ENCODE measurements at places on chromosomes 3 and 15. TPM values are rescaled to one million over a fixed set of nuclear protein-coding genes. Genes with fewer than 3 reads are reported as not detected.

The CCR8 gene
- not detected for total RNA-seq

The CHRFAM7A gene
- total RNA-seq: 4.4 TPM

The CSPG5 gene
- total RNA-seq: 0.89 TPM

The CADM2 gene
- 0.05 TPM for total RNA-seq

The CCDC13 gene
- total RNA-seq: 0.26 TPM

The SCG3 gene
- total RNA-seq: not detected

The DHFR2 gene
- total RNA-seq: 3.2 TPM

The RPP25 gene
- 28.2 TPM for total RNA-seq

The ANKRD63 gene
- 0.40 TPM for total RNA-seq

The ZCWPW2 gene
- not detected for total RNA-seq

The SLC51B gene
- 13.6 TPM for total RNA-seq

The KIF9 gene
- total RNA-seq: 18.2 TPM

The NMD3 gene
- total RNA-seq: 47.9 TPM

The ITGA11 gene
- total RNA-seq: 4.3 TPM

The TMEM207 gene
- not detected for total RNA-seq

The MESP1 gene
- 7.2 TPM for total RNA-seq

The CLDN16 gene
- 0.16 TPM for total RNA-seq

The ADAMTS17 gene
- 0.42 TPM for total RNA-seq

The ZNF148 gene
- total RNA-seq: 9.4 TPM

The CELF6 gene
- 0.23 TPM for total RNA-seq

The IL5RA gene
- not detected for total RNA-seq

The ARGFX gene
- not detected for total RNA-seq

The CLRN1 gene
- not detected for total RNA-seq

The NANOGP8 gene
- total RNA-seq: not detected

The XIRP1 gene
- 0.17 TPM for total RNA-seq

The PDZRN3 gene
- total RNA-seq: not detected

The IQCH gene
- 1.6 TPM for total RNA-seq

The ANXA2 gene
- total RNA-seq: 5,358 TPM

The IDH3A gene
- 63.4 TPM for total RNA-seq

The CYP1A1 gene
- total RNA-seq: 1.2 TPM
